GM20000 (cell line): ENCODE measurements at places on chromosomes 16 and 17.

GRCh38 chr17:73419881-73420280 is 108.1 kb upstream of the CDC42EP4 start:
- DNase-seq = no peak

- DNase-seq = no peak
These were observed 35.3 kb downstream of the PRMT7 start for GRCh38 chr16:68345958-68346635.

- no peak for DNase-seq
These were observed 14.7 kb downstream of the AIPL1 start for GRCh38 chr17:6420173-6420641.

DNA sequence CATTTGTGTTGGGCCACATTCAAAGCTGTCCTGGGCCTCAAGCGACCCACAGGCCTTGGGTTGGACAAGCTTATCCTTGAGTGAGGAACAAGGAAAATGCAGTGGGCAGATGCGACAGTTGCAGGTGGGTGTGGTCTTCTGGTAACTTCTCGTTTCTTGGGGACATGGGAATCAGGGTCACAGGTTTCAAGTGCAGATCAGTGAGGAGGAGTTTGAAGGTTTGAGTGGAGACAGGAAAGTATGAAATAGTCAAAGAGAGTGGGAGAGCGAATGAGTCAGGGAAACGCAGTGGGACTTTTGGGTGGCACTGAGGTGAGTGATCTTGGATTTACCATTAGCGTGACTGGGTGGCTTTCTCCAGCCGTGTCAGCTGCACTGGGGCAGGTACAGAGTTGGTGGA is 15.4 kb upstream of the CCL22 start:
- DNase-seq = no peak

- no peak for DNase-seq
These were observed 210.4 kb downstream of the CA10 start for GRCh38 chr17:51948128-51948527.

DNA sequence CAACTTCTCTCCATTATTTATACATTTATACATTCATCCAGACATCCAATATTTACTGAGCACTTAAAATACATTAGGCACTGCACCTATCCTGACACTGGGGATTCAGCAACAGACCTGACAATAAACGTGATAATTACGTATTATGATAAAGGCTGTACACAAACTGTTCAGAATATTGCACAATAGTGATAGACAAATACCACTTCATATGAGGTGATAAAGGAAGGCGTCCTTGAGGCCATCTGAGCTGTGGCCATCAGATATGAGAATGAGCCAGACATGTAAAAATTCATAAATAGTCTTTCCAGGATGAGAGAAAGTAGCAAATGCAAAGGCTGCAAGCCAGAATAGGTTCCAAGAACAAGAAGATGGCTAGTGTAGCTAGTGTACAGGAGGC is 8.6 kb downstream of the USP32 start:
- DNase-seq = no peak

DNA sequence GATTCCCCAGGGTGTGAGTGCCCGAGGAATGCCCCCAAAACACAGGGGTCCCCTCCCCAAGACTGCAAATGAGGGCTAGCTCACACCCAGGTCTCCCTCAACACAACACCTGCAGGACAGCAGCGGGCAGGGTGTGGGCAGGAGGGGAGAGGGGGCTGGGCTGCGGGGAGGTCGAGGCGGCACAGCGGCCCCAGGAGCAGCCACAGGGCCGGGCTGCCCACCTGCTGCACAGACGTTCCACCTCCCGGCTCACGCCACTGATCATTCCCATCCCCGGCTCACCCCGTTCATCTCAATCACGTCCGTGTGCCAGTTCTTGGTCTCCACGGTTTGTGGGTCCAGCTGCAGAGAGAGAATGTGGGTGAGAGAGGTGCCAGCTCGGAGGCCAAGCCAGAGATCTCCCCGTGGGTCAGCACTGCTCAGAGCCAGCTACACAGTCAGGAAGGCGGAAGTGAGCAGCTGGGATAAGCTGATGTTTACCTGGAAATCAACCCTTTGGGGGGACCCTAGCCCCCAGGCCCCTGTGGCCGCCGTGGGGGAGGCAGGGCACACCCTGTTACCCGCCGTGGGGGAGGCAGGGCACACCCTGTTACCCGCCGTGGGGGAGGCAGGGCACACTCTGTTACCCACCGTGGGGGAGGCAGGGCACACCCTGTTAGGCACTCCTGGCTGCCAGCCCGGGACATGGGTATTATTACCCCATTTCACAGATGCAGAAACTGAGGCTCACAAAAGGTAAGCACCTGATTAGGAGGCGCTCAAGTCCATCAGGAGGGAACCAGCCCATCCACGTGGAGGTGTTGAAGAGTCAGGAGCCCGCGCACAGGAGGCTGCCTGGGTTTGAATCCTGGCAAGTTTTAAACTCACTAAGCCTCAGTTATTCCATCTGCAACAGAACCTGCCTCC is 16.1 kb downstream of the TIMM22 start:
- DNase-seq = no peak

DNA sequence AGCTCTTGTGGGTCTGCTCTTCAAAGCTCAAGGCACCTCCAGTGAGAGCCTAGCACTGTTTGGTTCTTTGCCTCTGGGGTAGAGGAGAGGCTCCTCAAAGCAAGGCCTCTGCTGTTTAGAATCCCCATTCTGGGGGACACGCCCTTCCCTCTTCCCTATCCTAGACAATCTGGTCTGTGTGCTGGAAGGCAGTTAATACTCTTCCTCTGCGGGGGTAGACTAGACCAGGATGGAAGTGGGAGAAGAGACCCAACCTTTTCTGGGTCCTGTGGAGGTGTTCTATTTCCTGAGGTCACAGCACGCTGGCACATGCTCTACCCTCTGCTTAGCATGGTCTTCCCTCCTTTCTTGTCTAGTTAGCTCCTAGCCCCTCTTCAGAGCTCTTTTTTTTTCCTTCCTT is 7.7 kb downstream of the ERAL1 start:
- no peak for DNase-seq

DNA sequence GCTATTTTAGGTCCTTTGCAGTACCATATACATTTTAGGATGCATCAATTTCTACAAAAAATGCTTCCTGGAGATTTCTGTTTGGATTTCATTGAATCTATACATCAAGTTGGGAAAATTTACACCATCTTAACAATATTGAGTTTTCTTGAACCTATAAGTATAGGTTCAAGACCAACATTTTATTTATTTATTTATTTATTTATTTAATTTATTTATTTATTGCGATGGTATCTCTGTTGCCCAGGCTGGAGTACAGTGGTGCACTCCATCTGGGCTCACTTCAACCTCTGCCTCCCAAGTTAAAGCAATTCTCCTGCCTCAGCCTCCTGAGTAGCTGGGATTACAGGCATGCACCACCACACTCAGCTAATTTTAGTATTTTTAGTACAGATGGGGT is 125.0 kb upstream of the HS3ST2 start:
- no peak for DNase-seq

- peak; percentile 46 for DNase-seq
These were observed 5.5 kb downstream of the CCDC182 start for GRCh38 chr17:57739402-57740234.

DNA sequence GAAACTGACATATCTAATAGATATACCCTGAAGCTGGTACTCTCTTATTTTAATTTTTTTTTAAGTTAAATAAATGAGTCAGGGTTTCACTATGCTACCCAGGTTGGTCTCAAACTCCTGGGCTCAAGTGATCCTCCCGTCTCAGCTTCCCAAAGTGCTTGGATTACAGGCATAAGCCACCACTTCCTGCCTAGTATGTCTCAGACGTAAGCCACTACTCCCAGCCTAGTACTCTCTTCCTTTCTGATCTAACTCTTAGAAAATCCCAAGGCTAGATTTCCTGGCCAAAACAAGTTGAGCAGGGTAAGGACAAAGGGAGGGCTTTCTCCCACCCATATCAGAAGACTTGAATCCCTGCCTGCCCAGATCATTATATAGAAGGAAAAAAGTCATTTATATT is 33.7 kb downstream of the HOXB1 start:
- no peak for DNase-seq

DNA sequence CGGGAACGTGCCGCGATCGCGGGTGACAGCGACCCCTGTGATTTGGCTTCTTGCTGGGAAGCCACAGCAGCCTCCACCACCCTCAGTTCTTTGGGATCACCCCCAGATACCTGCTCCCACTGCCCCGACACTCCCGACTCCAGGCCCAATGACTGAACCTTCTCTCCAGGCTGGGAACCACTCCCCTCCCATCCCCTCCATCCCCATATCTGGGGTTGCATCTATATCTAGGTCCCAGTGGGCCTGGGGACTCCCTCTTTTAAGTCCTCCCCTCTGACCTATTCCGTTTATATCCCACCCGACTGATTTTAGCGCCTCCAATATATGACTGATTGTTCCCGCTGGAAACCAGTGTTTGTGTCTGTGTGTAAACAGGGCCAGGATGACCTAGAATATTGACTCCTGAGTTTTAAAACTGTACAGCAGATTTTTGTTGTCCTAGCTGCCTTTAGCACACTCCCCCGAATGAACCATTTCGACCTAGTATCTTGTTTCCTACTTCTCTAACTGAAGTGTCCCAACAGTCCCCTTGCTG is 667 bp downstream of the PSMD3 start:
- no peak for DNase-seq

- DNase-seq = peak; percentile 28
These were observed 775 bp downstream of the CYTH1 start for GRCh38 chr17:78781104-78781892.

DNA sequence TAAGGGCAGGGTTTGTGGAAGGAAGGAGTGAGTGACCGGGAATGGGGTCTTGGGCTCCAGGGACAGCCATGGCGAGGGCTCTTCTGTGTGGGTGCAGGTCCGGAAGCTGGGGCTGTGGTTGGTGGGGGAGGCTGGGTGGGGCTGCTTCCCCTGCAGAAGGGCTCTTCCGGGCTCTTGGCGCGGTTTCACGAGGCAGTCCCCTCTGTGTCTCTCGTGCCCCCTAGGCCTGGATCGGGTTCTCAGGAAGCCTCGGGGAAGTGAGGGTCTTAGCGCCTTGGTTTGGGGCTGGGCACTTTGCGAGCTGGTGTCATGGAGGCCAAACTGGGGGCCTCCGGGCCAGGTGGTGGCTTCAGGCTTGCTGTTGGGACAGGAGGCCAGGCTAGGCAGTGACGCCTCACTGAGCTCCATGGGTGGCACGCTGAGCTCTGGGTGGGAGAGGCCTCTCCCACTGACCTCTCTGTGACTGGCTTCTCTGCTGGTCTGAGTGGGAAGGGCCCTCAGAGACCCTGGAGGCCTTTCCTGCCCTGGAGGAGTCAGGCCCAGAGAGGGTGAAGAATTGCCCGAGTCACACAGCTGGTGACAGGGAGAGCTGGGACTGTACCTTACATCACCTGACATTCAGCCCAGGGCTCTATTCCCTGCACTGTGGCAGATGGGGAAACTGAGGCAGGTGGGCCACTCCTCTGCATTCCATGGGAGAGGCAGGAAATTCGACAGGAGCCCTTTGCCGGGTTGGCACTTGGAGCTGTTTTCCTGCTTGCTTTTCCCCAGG is 8.2 kb downstream of the ADCY7 start:
- DNase-seq = peak; percentile 73

GRCh38 chr16:2968368-2968737 is 795 bp upstream of the PAQR4 start:
- DNase-seq = peak; percentile 60

DNA sequence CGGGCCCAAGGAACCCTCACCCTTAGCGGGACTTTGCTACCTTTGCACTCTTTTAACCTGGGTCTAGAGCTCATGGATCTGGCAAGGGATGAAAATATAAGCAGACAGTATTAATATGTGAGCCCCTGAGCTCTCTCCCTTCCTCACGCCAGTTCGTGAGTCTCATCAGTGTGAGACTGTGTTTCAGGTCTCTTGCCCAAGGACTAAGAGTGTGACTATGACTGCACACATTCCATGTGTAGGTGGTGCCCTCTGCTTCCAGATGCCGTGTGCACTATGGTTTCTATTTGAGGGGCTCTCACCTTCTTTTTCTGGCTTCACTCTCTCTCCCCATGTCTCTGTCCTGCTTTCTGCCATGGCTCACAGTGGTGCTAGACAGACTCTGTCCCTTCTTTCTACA is 40.5 kb downstream of the DHRS7B start:
- DNase-seq = no peak

DNA sequence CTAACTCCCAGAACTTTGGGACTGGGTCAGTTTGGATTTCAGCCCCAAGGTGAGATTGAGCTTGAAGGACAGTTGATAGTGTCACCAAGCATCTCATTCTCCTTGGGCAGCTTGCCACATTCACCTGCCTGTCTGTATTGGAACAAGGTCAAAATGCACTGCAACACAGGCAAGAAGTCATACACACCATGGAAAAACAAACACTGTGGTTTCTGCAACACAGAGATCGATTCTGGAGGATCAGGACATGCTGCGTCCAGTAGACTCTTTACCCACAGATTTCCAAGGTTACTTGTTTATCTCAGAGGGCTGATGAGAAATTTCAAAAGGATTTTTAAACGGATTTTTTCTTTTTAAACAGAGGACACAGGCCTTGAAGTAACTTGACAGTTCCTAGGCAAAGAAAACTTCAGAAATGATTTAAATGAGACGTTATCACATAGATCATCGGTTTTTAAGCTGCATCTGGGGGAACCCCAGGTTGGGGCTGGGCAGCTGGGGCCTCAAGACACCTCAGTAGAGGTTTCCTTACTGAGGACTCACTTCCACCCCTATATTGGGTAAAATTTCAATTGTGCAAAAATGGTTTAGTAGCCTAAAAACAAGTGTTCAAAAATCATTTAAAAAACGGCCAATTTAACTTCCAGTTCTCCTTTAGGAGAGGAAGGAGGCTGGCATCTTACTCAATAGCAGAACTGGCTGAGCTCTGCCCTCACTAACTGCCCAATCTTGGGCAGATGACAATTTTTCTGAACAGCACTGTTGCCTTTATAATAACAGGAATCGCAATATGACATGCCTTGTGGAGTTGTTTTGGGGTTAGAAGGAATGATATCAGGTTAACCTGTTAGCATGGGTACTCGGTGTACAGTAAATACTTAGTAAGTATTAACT is 299.3 kb downstream of the XYLT1 start:
- DNase-seq = no peak

DNA sequence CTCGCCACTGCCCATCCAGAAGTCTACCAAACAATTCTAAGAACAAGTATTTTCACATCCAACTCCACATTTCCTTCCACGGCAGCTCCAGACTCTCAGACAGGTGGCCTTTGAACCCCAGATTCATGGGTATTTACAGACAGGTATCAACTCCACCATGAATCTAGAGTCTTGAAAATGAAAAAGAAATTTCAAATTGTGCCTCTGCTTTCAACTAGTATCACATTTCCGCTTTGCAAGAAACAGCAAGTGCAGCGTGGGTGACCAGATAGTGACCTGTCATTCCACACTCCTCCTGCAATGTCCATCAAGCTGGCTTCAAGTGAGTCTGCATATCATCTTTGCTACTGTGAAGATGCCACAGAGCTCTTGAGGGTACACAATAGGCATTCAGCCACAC is 232.4 kb upstream of the RPL38 start:
- no peak for DNase-seq

DNA sequence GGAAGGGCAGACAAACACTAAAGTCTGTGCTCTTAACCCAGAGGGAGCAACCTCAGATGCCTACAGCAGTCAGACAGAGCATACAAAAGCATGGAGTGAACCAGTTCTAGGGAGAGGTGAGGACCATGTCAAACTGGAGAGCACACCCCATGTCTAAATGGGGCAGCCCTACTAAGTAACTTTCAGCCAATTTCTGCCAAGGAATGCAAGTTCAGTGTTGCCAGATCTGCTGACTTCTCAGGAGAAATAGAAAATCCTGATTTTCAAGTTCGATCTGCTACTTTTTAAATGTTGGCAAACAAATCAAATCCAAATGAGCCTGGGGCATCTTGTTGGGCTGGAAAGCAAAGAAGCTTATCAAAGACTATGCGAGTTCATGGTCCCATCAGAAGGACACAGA is 17.5 kb upstream of the SCNN1B start:
- DNase-seq = no peak

GRCh38 chr16:27287051-27287811 is 18.7 kb upstream of the NSMCE1 start:
- no peak for DNase-seq
